ENCODE measurements at places on chromosomes 5 and 9.
A peak's percentile ranks its signal among the peaks of the same experiment; 100 is the strongest.

GRCh38 chr5:59287884-59288283, 605.6 kb downstream of the PDE4D start:
- DNase-seq: no peak

- DNase-seq: peak; percentile 81
Measured at GRCh38 chr5:132215329-132215728, 12.3 kb downstream of the P4HA2 start.

- peak; percentile 2 for DNase-seq
Measured at GRCh38 chr5:72661405-72661804, 154.2 kb upstream of the ZNF366 start.

DNA sequence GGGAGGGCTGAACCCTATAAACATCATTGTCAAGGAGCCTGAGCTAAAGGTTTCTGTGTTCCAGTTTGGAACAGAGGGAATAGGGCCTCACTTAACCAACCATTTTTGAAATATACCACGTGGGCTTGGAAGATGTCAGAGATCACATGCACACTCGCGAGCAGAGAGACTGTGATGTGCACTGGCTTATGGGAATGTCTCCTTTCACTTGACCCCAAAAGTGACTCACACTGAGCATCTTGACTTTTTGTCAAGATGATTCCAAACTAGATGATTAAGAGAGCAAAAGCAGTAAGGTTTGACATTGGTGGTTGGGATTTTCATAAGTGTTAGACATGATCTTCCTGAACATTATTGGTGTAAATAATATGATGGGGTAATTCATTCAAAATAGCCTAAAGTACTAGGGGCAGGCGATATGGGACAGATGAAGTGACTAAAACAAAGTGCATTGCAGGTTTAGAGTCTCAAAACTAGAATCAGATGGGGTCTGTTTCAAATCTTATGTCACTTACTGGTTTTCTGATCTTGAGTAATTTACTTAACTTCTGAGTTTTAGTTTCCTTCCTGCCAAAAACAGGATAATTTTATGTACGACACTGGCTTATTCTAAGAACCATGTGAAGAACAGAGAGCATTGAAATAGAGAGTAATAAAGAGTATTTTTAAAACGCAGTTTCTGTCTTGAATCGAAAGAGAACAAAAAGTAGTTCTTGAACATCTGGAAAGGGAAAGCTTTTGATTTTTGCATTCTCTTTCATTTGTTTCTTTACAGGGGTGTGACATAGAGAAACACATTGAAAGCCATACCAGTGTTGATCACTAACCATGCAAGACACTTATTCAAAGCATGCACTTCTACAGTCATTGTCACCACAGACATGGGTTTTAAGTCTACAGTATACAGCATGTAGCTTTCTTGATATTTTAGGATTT, 383.0 kb downstream of the DIRAS2 start:
- no peak for DNase-seq

DNA sequence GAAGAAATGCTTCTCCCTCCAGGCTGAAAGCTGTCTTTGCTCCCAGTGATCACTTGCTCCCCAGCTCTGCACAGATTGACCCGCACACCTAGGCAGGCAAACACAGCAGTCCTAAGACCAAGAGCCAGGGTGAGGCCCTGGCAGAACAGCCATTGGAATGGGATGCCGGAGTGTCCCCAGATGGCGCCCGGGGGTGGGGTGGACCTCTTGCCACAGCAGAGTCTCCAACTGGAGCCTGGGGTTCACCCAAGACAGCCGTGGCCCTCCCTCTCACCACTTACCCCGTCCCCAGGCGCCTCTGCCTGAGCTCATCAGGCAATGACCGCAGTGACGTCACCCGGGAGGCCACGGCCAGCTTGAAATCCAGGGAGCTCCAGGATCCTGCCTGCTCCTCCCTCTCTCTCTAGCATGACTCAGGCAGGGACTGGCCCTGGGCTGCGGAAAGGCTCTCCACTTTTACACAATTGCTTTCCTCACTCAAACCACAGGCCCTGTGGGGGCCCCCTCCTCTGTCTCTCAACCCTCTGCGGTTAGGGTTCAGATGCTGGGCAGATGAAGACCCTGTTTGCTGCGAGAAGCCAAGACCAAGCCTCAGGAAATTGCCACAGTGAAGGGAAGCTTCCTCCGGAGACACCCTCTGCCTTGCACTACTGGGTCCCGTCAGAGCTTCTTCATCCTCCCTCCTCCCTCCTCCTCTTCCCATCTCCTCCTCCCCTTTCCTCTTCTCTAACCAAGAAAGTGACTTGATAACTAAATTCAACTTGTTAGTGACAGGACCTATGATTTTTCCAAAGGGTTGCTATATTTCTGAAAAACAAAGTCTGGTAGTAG, 24.3 kb upstream of the PTGES start:
- peak; percentile 73 for DNase-seq

DNA sequence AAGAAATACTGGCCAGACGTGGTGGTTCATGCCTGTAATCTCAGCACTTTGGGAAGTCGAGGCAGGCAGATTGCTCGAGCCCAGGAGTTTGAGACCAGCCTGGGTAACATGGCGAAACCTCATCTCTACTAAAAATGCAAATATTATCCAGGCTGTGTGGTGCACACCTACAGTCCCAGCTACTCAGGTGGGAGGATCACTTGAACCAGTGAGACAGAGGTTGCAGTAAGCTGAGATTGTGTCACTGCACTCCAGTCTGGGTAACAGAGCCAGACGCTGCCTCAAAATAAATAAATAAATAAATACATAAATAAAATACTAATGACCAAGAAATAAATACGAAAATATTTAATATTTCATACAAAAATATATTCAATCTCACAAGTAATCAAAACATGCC, 18.8 kb downstream of the KLF9 start:
- no peak for DNase-seq

GRCh38 chr9:22010866-22011625, 1.9 kb upstream of the CDKN2B start:
- DNase-seq: no peak

DNA sequence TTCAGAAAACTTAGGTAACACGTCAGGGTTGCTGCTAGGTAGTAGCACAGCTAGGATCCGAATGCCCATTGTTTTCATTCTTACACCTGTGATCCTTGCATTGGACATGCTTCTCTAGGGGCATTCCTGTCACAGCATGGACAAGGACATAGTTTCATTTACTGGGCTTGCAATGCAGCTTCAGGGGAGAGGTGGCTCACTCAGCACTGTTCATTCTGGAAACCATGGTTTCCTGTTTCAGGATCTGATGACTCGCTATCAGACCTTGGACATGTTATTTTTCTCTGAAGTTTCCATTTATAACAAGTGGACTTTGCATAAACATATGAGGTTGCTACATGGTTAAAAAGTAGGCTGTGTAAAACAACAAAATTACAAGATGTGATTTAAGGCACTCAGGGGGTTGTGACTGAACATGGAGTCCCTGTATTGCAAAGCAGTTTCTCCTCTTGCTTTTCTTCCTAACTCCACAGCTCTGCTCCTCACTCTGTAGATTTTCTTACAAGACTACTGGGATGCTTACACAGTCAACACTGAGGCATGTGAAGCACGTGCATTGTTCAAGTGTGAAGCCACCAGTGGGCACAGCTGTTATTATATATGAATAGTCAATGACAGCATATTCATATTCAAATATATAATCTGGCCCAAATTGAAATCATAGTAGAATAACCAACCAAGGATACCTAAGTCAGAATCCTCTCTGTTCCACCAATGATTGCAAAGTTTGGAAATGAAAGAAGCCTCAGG, 66.1 kb upstream of the STK32A start:
- DNase-seq: no peak

DNA sequence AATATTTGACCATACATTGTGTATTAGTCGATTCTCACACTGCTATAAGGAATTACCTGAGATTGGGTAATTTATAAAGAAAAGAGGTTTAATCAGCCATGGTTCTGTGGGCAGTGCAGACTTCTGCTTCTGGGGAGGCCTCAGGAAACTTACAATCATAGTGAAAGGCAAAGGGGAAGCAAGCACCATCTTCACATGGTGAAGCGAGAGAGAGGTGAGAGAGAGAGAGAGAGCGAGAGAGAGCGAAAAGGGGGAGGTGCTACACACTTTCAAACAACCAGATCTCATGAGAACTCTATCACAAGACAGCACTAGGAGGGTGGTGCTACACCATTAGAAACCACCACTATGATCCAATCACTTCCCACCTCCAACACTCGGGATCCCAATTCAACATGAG, 4.1 kb upstream of the GRAMD2B start:
- no peak for DNase-seq

- no peak for DNase-seq
Measured at GRCh38 chr9:26606756-26607155, 285.8 kb downstream of the CAAP1 start.

- DNase-seq: peak; percentile 46
Measured at GRCh38 chr5:81183811-81184748, 49.0 kb upstream of the CKMT2 start.

DNA sequence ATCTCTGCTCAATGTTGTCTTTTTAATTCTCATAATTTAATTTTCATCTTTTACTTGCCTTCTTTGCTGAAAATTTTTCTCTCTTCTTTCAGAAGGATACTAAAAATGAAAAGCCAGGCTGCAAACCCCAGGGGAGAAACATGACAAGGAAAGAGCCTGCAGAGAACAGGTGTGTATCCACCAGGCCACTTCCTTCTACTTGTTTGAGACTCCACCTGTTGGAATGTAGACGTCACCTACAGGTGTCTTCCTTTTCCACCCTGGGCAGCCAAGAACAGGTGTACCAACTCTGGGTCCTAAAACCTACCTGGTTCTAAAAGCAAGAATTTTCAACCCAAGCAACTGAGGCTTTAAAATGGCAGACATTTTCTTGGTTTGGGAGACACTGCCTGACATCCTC, 166.8 kb downstream of the ATP10B start:
- no peak for DNase-seq

- DNase-seq: no peak
Measured at GRCh38 chr9:122192261-122192875, 32.7 kb downstream of the MORN5 start.

GRCh38 chr9:79155308-79155707, 416.5 kb upstream of the TLE4 start:
- no peak for DNase-seq

- DNase-seq: no peak
Measured at GRCh38 chr9:134694368-134694665, 52.7 kb downstream of the COL5A1 start.

DNA sequence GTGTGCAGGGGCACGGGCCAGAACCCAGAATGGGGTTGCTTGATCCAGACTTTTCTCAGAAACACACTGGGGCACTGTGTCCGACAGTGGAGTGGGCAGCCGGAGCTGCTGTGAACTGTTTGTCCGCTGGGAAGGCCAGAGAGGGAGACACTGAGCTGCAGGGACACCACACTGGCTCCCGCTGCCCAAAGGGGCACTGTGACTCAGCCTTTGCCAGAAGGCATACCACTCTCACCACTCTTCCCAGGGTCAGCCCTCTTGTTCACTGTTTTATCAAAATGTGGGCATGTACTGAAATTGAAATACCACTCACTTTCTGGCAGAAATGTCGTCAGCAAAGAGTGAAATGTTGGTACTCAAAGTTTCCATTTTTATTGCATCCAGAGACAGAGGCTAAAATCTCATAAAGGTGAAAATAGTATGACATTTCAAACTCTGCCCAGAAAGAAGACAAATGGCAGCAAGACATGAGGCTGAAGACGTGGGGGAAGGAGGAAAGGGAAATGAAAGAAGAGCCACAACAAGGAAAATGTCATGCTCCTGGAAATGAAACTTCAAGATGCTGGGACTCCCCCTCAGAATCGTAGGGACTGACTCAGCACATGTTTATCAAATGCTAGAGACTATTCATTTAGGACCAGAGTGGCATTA, 4.5 kb upstream of the IL7R start:
- no peak for DNase-seq

- no peak for DNase-seq
Measured at GRCh38 chr5:178605788-178606187, 15.6 kb upstream of the COL23A1 start.

DNA sequence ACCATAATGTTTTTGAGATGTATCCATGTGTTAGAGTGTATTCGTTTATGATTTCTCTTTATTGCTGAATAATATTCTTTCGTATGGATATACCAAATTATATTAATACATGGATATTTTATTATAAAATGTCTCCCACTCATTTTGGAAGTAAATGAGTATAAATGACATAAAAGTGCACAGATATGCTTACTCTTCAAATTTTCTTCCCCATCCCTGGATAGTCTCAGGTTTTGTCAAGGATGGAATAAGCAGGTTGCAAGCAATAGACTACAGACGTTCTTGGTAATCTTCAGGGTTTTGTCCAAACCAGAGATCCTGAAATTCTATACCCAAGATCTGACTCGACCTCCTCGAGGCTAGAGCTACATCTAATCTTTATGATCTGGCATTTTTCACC, 50.7 kb downstream of the NIPAL4 start:
- DNase-seq: no peak

GRCh38 chr5:6291961-6292360, 86.4 kb downstream of the MED10 start:
- DNase-seq: no peak

GRCh38 chr9:114909661-114910060, 20.7 kb downstream of the TNFSF8 start:
- no peak for DNase-seq

GRCh38 chr9:132365986-132366385, 11.2 kb upstream of the SETX start:
- no peak for DNase-seq

DNA sequence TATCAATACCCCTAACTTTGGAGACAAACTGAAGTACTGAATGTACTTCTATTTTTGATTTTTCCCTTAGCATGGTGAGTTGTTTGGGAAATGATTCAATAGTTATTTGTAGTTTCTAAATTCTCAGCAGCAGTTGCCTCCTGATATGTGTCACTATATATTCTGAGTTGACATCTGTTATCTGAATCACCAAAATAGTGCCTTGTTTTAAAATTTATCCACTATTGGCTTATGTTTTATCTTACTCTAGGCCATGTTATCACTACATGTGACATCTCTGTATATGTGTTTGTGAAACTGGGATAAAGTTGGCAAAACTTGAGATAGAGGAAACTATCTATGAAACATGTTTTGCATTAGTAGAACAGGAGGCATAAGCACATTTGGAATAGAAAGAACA, 317.6 kb downstream of the TLE4 start:
- no peak for DNase-seq

- no peak for DNase-seq
Measured at GRCh38 chr9:979983-980382, 3.5 kb downstream of the DMRT3 start.

- DNase-seq: peak; percentile 55
Measured at GRCh38 chr9:78296201-78296892, 578 bp upstream of the PSAT1 start.

DNA sequence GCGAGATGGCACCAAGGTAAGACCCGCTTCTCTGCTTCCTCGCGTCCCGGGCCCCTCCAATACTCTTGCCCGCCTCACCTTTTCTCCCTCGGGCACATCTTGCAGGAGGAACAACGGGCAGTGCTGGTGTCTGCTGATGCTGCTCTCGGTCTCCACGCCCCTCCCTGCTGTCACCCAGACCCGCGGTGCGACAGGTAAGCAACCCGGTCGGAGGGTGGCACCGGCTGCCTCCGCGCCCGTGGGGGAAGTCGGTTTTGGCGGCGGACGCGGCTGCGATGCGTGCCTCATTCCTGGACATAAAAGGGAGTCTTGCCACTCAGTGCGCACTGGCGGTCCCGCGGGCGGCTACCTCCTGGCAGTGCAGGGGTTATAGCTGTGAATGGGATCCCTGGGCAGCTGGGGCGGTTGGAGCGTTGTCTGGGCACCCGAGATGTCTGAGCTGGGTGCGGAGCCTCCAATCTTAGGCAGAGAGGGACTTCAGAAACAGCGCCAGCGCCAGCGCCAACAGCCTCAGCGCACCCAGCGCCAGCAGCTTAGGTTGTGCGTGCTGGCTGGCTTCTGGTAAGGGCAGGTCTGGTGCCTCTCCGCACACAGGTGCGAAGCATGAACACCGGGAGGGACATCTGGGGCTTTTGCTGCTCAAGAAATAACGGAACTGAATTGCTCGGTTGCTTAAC, 488 bp downstream of the COL15A1 start:
- no peak for DNase-seq
